ENCODE measurements at places on chromosomes 6 and 20.

GRCh38 chr6:124999105-124999764 is 37.0 kb downstream of the RNF217 start:
- no peak for DNase-seq

GRCh38 chr20:20333866-20334265 is 34.0 kb upstream of the INSM1 start:
- DNase-seq: no peak

DNA sequence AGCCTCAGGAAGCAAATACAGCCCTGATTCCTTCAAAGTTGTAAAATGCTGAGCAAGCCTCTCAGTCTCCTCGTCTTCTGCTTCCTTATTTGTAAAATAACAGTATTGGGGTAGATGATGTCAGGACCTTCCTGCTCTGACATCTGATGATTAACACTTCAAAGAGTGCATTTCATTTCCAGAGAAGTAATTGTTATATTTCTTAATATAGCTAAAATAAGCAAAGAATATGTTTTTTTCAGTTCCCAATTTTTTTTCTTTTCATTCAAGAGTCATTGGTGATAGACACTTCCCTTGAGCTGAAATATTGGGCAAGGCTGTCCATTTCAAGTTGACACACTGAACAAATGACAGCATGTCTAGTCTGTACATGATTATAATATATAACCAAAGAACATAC is 53.4 kb downstream of the SLX4IP start:
- DNase-seq: no peak

GRCh38 chr6:123619156-123619555 is 17.6 kb downstream of the TRDN start:
- DNase-seq: no peak

- DNase-seq: no peak
These were observed 151.2 kb upstream of the TMEM170B start for GRCh38 chr6:11386323-11386722.

DNA sequence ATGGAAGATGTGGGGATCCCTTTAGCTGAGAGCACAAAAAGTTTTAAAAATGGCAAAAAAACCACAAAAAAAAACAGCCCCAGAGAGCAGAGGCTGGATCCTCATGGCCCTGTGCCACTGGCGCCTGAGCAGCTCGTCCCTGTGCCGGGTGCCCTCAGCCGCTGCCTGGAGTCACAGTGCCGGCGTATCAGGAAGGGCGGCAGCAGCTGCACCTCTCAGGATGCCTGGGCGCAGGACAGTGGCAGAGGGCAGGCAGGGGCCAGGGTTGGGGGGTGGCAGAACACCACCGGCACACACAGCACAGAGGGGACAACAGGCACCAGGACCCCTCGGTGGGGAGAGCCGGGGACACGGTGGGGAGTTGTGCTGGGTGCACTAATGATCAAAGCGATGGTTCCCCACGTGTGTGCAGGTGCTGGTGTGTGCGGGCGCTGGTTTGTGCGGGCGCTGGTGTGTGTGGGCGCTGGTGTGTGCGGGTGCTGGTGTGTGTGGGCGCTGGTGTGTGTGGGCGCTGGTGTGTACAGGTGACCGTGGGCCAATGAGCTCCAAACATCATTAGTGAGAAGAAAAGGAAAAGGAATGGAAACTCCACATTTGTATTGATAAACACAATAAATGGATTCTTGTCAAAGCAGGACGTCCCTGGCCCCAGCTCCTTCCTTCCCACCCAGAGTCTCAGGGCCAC is 1.5 kb upstream of the FRMD1 start:
- no peak for DNase-seq

- DNase-seq: no peak
These were observed 241.2 kb upstream of the TAB2 start for GRCh38 chr6:149076355-149076734.

- no peak for DNase-seq
These were observed 8.5 kb downstream of the SLC2A10 start for GRCh38 chr20:46717818-46718541.

DNA sequence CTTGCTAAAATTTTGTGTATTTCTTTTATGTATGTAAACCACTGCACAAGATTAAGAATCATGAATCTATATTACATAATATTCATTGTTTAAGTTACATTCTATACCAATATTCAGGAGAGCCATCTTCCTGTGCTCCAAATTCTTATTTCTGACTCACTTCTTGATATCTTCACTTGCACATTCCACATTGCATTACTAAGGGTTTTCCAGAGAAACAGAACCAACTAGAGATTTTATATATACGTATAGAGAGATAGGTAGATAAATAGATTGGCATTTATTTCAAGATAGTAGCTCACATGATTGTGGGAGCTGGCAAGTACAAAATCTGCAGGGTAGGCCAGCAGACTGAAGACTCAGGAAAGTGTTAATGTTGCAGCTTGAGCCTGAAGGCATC is 222.2 kb upstream of the PRSS16 start:
- no peak for DNase-seq

GRCh38 chr6:37967651-37968050 is 148.1 kb downstream of the ZFAND3 start:
- DNase-seq: no peak

DNA sequence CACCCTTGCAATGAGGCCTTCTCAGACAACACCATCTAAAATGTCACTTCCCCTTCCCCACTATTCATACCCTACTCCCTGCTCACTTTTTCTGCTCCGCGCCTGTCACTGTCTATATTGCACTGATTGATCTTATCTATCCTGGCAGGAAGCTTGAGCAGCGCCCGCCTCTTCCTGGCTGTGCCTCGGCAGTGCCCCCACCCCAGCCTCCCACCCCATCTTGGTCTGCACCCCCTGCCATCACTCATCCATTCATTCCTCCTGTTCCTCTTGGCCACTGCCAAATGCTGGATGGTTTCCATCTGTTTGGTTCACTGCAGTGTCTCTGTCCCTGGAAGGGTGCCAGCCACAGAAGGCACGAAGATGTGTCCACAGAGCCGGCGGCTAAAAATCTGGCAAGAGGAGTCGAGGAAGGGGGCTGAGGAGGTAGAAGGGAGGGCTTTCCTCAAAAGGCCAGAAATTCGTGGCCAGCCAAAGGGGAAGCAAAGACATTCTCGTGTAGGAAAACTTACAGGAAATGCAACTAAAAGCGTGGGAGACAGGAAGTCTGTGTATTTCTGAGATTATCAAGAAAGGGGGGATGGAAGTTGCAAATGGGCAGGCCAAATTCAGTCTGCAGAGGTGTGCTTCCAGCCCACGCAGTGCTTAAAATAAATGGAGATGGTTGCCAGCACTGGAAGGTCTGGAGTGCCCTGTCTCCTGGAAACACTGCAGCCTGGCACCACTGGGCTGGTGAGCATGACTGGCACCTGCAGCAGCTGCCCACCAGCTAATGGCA is 27.6 kb downstream of the SYNJ2 start:
- DNase-seq: peak; percentile 22

- no peak for DNase-seq
These were observed 32.4 kb upstream of the TPBG start for GRCh38 chr6:82331031-82331773.

DNA sequence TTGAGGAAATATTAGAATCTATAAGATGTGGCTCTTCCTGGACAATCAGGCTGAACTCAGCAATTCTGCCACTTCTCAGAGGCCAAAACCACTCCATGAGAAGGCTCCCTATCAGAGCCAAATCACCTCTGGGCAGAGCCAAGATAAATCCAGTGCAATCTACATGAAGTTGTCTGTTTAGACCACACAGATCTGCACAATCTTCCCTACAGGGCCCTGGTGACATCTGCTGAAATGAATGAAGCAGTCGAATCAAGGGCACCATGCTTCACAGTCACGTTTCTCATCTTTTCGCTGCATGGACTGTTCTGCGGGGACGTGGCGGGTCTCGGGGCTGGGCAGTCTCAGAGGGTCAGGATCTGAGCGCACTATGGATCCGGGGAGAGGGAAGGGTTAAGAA is 60.1 kb upstream of the CD93 start:
- DNase-seq: no peak

GRCh38 chr6:22045261-22045912 is 251.4 kb downstream of the PRL start:
- DNase-seq: no peak

DNA sequence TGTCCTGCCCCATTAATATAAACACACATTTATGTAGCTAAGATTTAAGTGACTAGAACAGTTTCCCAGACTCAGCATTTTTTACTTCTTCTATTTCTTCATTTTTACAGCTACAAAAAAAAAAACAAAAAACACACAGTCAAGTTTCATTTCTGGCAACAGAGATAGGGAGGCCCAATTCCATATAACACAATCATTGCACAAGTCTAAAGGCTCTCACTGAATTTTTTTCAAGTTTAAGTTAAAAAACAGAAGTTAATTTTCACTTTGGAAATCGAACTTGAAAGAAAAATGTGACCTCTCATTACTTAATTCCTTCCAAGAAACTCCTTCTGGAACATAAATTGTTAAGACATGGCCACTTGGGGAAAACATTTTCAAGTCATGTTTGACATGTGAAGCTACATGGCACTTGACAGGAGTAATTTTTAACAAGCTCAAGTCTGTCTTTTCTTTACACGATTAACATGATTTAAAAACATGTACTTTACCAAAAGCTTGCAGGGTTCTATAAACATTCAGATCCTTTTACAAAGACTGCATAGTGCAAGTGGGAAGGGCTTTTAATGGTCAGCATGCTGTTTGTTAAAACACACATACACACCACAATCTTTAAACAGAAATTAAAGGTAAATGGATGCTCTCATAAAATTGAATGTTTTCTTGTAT is 100.1 kb upstream of the CCDC28A start:
- no peak for DNase-seq

- no peak for DNase-seq
These were observed 14.2 kb downstream of the RRP36 start for GRCh38 chr6:43035495-43036194.

DNA sequence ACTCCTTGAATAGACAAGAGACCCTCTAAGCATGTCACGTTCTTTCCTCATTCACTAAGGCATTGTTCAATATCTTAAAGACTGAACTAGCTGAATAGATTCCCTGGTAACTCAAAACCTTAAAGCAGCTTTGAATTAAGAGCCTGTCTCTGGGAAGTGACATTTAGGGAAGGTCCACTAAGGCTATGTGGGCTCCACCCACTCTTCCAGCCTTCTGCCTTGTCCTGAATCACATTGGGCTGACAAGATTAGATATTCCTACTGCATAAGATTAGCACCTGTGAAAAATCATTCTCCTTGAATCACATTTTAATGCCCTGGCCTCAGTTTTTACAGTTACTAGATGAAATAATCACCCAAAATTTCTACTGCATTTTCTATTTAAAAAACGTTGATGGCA is 36.3 kb downstream of the CLIC5 start:
- DNase-seq: no peak

- no peak for DNase-seq
These were observed 138.4 kb downstream of the ELOVL4 start for GRCh38 chr6:79808921-79809320.

DNA sequence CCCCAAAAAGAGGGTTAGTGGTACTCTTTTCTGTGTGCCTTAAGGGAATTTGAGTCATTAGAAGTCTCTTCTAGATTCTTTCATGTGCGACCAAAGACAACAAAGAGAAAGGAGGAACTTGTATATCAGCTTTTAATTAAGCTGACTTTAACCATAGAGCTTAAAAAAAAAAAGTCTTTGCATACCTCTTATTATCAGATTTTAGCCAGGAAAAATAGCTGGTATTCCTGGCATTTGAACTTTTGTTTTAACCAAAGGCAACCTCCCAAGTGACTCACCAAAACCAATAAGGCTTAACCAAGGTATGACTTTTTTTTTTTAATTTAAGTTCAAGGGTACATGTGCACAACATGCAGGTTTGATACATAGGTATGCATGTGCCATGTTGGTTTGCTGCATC is 375.0 kb downstream of the CDC5L start:
- no peak for DNase-seq

DNA sequence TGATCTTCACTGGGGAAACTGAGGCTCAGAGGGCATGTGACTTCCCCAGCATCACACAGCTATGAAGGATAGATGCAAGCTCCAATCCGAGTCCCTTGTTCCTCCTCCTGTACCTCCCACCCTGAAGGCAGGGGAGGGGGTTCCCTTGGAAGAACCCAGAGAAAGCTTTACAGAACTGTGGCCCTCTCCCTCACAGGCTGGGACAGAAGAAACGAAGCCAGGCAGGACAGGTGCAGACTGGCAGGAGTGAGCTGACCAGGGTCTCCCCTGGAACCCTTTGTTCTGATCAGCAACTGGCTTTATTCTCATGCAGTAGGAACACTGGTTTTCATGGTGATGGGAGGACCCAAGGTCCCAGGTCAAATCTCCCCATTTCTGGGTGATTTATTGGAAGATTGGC is 90.2 kb downstream of the TMEM242 start:
- DNase-seq: no peak

GRCh38 chr6:106620931-106621672 is 8.2 kb downstream of the RTN4IP1 start:
- no peak for DNase-seq

DNA sequence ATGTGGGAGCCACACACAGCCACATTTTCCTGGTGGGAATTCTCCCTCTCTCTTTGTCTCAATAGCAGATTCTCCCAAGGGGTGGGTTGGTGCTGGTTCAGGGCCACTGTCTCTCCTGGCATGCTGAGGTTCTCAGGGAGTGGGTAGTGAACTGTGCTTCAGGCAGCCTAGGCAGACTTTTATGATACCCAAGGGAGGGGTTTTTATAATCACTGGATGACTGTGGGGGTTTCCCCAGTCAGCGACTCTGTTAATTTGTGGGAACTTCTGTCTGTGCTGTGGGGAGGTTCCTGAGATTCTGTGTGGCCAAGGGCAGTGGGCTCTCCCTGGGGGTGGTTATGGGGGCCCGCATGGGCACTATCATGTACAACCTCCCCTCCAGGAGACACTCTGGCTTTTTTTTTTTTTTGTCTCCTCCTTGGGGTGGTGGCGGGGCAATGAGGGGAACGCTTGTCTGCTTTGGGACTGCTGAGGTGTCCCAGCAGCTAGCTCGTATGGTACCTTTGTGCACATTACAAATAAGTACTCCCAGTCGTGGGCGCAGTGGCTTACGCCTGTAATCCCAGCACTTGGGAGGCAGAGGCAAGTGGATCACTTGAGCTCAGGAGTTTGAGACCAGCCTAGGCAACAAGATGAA is 10.0 kb downstream of the PTK7 start:
- no peak for DNase-seq

GRCh38 chr20:43124241-43124640 is 65.5 kb downstream of the PTPRT start:
- DNase-seq: no peak

DNA sequence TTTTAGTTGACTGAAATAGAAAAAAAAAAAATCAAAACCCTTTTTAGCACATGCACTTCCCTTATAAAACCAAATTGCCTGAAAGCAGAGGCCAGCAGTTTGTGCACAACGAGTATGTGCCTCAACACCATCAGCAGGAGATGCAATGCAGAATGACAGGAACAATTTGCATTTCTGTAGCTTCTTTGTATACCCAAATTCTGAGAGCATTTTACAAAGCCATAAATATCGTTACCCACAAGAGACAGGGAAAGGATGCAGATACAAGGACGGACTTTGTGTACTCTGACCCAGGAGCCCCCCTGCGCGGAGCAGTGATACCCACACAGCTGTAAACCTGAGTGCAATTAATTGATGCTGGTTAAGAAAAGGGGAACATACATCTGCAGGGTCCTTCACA is 285.6 kb downstream of the PRKN start:
- DNase-seq: no peak

GRCh38 chr6:38283734-38284362 is 355.9 kb downstream of the BTBD9 start:
- peak; percentile 4 for DNase-seq
